ENCODE measurements at places on chromosomes 11 and 22.
A peak's percentile ranks its signal among the peaks of the same experiment; 100 is the strongest.

GRCh38 chr22:26431261-26431995 lies 2.4 kb downstream of the ASPHD2 start:
- DNase-seq, result no peak

DNA sequence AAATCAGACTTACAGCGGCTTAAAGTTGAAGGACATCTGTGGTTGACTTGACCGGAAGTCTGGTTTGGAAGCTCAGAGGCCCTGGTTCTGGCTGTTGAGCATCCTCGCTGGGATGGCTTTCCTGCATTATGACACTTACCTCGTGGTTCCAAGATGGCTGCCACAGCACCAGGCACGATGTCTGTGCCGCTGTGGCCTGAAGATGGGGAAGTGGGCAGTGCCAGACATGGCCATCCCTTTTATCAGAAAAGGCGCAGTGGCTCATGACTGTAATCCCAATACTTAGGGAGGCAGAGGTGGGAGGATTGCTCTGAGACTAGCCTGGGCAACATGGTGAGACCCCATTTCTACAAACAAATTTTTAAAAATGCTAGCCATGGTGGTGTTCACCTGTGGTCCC lies 40.5 kb downstream of the CD82 start:
- no peak for DNase-seq

DNA sequence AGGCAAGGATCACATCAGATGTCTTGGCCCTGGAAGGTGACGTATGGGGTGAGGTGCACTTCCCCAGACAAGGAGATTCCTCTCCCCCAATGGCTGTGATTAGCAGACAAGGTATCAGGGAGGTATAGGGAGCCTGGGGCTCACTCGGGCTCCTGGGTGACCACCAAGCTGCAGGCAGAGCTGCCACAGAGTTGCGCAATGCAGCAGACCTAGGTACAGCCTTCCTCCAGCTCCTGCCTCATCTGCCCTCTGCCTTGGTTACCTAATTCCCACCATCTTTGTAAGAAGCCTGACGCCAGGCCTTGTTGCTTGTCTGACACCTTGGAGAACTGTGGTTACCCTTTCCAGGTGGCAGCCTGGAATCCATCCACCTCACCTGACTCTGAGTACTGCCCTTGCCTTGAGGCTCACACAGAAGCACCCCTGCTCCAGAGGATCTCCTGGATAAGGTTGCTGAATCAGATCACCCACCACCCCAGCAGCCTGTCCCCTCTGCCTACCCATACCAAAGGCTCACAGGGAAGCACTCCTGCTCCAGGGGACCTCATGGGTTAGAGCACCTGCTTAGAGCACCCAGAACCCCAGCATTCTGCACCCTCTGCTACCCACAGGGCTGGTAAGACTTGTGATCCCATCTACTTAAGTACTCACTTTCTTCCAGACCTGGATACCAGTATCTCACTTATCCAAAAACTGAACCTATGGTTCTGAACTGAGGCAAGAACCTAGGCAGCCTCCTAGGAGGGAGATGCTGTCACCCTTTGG lies 40.4 kb downstream of the GAB4 start:
- no peak for DNase-seq

DNA sequence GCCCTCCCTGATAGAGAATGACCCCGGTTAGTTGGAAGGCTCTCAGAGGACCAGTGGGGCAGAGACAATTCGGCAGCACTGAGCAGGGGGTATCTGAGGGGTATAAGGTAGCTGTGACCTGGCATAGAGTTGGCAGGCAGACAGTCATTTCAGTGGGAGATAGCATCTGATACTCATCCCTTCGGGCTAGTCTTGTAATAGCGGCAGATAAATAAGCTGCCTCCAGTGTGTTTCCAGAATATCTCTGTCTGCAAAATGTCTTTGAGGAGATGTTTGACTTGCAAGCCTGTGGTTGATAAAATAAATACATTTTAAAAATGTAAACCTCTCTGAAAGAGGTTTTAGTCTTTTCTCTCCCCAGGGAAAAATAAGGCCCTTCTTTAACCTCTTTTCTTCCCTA lies 54.2 kb downstream of the TEAD1 start:
- no peak for DNase-seq

GRCh38 chr11:16587670-16588069 lies 150.8 kb upstream of the C11orf58 start:
- peak; percentile 19 for DNase-seq

- no peak for DNase-seq
Measured at GRCh38 chr11:2735053-2735589, 35.3 kb upstream of the KCNQ1OT1 start.

- no peak for DNase-seq
Measured at GRCh38 chr22:26968859-26969523, 311.6 kb downstream of the MIAT start.

DNA sequence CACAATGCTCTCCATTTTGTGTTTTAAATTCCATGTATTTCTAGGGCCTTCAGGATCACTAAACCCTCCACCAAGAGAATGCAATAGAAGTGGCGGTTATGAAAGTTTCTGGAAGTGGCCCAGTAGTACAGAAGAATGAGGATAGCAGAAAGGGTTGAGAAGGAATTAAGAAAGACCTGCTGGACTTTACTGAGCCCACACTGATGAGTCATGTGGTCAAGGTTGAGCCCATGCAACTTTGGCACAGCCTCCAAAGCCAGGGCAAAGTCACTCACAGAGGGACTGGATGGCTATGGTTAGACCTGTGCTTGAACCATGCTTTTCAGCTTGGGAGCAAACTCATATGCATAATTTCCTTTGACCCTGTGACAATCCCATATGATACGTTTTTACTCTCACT lies 102.9 kb upstream of the PLET1 start:
- DNase-seq, result peak; percentile 23

- DNase-seq, result no peak
Measured at GRCh38 chr11:59356561-59356960, 2.1 kb upstream of the OR5AN1 start.

- no peak for DNase-seq
Measured at GRCh38 chr11:841981-842369, 354 bp downstream of the POLR2L start.

- peak; percentile 73 for DNase-seq
Measured at GRCh38 chr11:8233691-8234424, 29.8 kb downstream of the LMO1 start.

DNA sequence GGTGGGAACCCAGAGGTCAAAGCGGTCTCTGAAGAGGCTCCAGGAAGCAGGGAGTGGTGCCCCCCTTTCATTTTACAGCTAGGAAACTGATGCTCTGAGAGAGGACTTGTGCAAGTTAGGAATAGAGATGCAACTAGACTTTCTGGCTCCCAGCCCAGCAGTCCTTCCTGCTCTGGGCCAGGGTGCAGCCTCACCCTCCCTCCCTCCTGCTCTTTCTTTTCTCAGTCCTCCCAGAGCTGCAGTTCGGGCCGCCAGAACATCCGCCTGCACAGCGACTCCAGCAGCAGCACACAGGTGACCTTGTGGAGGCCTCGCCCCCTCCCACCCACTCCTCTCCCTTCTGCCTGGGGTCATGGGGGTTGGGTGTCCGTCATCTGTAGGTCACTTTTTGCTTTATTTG lies 51.5 kb downstream of the LHFPL7 start:
- peak; percentile 70 for DNase-seq

GRCh38 chr11:10809373-10810160 lies 841 bp upstream of the EIF4G2 start:
- DNase-seq, result peak; percentile 85

GRCh38 chr11:62020661-62021060 lies 53.2 kb upstream of the FTH1 start:
- DNase-seq, result no peak

DNA sequence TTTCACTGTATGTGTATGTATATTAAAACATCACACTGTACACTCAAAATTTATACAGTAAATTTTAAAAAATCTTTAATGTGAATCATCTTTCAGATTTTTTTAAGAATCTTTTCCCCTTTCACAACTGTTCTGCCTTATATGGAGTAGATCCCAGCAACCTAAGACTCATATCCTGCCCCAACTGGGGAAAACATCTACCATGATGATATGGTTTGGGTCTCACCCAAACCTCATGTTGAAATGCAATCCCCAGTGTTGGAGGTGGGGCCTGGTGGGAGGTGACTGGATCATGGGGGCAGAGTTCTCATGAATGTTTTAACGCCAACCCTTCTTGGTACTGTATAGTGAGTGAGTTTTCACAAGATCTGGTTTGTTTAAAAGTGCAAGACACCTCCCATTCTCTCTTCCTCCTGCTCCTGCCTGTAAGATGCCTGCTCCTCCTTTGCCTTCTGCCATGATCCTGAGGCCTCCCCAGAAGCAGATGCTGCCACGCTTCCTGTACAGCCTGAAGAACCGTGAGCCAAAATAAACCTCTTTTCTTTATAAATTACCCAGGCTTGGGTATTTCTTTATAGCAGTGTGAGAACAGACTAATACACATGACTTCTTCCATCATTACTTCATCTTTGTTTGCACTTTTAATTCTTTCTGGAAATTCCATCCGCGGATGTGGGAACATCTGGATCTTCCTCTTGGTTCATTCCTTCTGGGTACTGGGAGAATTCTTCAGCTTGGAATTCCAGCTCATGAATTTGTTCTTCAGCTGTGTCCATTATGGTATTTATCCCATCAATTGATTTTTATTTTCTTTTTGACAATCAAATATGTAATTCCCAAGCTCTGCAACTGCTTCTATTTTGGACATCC lies 36.9 kb downstream of the LINC01488 start:
- peak; percentile 45 for DNase-seq

GRCh38 chr22:45240104-45240809 lies 437 bp downstream of the KIAA0930 start:
- peak; percentile 66 for DNase-seq

DNA sequence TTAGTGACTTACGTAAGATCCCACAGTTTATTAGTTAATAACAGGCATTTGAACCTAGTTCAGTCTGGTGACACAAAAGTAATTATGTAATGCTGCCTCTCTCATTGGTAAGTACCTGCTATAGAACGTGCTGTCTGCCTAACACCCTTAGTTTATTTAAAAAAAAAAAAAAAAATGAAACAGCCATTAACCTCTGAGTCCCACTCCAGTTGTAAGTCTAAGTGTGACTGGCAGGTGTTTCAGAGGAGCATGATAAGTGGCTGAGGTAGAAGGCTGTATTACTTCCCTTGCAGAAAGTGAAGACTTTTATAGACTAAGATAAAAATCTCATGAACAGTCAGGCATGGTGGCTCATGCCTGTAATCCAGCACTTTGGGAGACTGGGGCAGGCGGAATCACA lies 140.5 kb downstream of the TRIM44 start:
- DNase-seq, result no peak

- DNase-seq, result peak; percentile 46
Measured at GRCh38 chr11:17760102-17761029, 25.8 kb downstream of the KCNC1 start.

DNA sequence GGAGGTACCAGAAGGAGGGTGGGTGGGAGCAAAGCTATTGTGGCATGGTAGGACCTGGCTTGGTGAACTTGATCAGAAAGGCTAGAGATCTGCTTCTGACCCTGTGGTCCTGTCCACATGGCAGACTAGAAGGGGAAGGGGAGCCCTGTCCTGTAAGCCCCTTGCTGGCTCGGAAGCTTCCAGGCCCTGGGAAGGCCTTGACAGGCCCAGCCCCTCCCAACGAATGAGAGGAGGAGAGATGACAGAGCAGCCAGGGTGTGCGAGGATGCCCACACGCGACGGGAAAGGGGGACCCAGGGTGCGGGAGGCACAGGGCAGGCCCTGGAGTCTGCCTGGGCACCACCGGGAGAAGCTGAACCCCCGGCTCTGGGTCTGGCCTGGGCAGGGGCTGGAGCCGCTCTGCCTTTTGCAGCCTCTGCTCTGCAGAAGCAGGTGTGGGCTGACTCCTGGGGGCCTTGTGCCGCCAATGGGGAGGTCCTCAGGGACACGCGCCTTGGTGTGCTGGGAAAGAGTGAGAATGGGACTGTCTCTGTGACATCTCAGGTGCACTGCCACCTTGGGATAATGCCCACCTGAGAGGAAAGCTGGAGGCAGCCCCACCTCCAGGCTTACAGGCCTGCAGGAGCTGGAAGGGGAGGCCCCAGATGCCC lies 1447.5 kb downstream of the BRD1 start:
- no peak for DNase-seq

- DNase-seq, result no peak
Measured at GRCh38 chr11:17780668-17781067, 46.1 kb downstream of the KCNC1 start.

GRCh38 chr11:8671193-8671612 lies 11.3 kb downstream of the TRIM66 start:
- peak; percentile 93 for DNase-seq

GRCh38 chr11:120509346-120510053 lies 2.0 kb upstream of the GRIK4 start:
- DNase-seq, result no peak

- DNase-seq, result no peak
Measured at GRCh38 chr11:6545917-6546605, 49.0 kb downstream of the DNHD1 start.

GRCh38 chr11:37689951-37690350 lies 1091.9 kb upstream of the RAG2 start:
- peak; percentile 39 for DNase-seq

DNA sequence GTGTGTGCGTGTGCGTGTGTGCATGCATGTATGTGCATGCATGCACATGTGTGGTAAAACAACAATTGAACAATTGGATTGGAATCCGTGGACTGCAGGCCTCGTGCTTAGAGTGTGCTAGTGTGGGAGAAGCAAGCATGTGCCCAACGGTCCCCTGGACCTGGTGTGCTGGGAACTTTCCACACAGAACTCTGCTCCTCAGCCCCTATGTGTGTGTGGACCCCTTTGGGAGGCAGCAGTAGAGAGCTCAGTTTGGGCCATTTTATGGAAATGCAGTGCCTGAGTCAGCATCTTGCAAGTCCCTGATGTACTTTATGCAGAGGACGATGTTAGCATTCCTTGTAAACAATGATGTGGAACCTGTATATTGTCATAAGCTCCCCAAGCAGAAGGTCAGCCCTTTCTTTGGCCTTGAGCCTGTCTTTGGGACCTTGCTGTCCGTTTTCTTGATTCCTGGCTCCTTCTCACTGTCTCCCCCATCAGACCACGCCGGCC lies 167.3 kb downstream of the TBC1D22A start:
- peak; percentile 24 for DNase-seq

DNA sequence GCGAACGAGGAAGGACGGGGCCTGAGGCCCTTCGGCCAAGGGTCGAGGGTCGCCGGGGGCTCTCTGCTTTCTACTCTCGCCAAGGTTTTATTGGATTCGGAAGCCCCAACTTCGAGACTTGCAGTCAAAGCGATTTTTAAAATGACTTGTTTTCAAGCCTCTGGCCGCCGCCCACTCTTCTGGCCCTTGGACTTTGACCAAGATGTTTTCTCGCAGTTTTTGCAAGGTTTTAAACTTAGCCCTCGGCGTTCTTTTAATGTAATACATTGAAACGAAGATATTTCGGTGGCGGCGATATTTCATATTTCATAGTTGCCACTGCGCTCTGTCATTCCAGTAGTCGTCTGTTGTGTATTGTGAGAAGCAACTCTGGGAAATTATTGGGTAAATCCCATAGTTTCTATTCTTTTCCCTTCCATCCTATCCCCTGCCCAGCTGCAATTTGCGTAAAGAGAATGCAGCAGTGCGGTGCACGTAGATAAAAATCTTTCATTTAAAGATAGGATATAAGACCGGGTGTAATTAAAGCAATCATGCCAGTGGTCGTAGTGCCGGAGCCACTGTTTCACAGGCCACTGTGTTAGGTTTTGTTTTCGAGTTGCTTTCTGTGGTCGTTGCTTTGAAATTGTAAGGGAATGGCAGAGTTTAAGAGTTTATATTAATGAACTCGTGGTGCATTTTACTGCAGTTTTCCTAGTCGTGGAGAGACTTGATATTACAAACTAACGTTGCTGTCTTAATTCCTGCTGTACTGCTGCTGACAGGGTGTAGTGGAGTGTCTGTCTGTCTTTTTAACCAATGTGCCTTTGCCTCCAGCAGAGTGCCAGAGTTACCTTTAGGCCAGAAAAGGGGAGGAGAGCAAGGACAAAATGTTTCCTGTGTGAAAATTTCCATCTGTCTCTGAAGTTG lies 702 bp downstream of the BIRC2 start:
- DNase-seq, result peak; percentile 48

- DNase-seq, result peak; percentile 64
Measured at GRCh38 chr11:47296045-47296444, 26.1 kb downstream of the MADD start.

Data from astrocyte of the hippocampus (primary cell).